NCI-H510A treated with DMSO at 0.1 percent for 48 hours (cell line): ENCODE measurements at places on chromosomes 7 and 10.

- peak; percentile 30 for DNase-seq
Observed at GRCh38 chr7:47253650-47254080, 328.2 kb downstream of the TNS3 start.

DNA sequence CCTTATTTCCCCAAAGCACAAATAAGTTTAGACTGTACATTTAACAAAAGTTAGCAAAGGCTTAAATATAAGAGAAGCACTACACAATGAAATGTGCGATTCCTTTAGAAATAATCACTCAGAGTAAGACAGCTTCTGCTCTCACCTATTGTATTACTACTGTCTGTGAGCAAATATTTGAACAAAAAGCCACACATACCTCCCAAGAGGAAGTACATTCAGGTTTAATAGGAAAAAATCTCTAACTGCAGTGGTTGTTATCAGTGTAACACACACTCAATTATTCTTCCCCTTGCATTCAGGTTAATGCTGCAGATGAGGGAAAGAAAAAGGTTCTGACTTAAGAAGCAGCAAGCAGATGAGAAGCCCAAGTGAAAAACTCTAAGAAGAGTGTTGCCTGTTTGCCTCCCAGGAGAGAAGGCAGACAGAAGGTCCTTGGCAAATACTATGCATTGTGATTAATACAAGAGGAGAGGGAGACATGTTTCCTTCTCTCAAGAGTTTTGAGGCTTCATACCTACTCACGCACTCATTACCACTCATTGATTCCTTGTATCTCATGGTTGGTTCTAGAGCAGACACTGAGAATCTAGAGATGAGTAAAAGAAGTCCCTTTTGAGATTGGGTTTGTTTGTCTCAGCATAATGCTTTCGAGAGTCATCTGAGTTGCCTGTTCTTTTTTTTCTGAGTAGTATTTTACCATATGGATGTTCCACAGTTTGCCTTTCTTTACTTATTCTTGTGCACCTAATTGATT lies 13.6 kb downstream of the GIMAP4 start:
- DNase-seq, result peak; percentile 1

- DNase-seq, result peak; percentile 83
Observed at GRCh38 chr10:97210543-97210960, 24.8 kb upstream of the SLIT1 start.

- DNase-seq, result no peak
Observed at GRCh38 chr10:30789806-30790205, 160.3 kb upstream of the LYZL2 start.

GRCh38 chr7:7178081-7178480 lies 4.3 kb upstream of the C1GALT1 start:
- no peak for DNase-seq

- peak; percentile 93 for DNase-seq
Observed at GRCh38 chr7:54664235-54665228, 94.5 kb downstream of the SEC61G start.

GRCh38 chr10:35470925-35471315 lies 134.2 kb upstream of the GJD4 start:
- DNase-seq, result no peak

GRCh38 chr7:39633563-39634477 lies 10.4 kb downstream of the RALA start:
- DNase-seq, result no peak
